Right atrium auricular region (tissue), 2 donors: ENCODE measurements at places on chromosomes 4 and X.

GRCh38 chr4:73438582-73439215 is 2.7 kb downstream of the AFP start:
- DNase-seq: no peak

GRCh38 chr4:80990851-80991250 is 39.7 kb upstream of the BMP3 start:
- no peak for DNase-seq

DNA sequence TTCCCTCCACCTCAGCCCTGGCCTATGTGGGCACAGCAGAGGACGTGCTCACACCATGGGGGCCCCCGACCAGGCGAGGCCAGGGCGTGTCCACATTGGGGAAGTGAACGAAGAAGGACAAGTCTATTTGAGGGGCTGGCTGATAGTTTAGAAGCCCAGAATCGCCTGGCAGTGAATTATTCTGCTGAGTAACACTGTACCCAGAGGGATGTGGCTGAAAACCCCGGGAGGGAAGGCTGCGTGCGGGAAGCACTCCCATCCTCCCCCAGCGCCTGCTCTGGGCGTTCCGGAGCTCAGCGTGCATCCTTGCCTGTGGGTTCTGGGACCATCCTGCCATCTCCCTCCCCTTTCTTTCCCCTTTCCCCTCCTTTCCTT is 66.6 kb downstream of the TRMT44 start:
- no peak for DNase-seq

- no peak for DNase-seq
These were observed 49.5 kb downstream of the CLDN34 start for GRCh38 chrX:10016519-10017132.

DNA sequence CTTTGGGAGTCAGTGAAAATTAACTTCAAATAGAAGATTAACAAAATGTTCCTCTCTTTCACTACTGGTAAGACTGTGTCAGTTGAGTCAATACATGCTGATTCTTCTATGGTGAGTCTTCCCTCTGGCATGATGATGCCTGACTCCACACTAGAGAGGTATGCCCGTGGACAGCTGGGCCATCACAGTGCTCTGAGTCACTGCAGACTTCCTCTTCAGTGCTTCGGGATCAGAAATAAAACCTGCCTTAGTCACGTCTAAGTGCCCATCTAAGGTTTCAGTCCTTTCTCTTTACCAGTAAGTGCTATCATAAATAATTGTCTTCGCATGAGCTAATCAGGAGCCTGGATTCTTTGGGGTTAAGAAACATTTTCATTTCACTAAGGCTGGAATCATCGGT is 1.6 kb upstream of the ASB5 start:
- no peak for DNase-seq

GRCh38 chrX:38006291-38006690 is at the start of gene SYTL5:
Gene SYTL5, plus strand, starts transcription at chrX:38006553. Its CDS starts 27,337 bp downstream, at chrX:38033890.
- no peak for DNase-seq

DNA sequence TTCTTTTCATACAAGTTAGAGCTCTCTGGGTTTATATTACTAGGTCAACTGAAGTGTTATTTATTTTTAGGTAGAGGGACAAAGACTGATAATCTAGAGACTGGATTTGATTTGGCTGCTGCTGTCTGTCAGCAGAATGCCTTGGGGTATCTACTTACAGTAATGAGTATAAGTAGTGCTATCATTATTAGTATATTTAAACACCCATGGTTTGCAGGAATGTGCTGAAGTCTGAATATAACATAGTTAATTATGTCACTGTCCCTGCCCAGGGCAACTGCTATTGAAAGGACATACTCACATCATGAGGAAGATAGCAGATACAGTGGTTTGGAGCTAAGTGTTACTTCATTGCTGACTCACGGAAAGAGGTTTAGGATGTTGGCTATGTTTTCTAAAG is 76.2 kb downstream of the PRRG1 start:
- no peak for DNase-seq

DNA sequence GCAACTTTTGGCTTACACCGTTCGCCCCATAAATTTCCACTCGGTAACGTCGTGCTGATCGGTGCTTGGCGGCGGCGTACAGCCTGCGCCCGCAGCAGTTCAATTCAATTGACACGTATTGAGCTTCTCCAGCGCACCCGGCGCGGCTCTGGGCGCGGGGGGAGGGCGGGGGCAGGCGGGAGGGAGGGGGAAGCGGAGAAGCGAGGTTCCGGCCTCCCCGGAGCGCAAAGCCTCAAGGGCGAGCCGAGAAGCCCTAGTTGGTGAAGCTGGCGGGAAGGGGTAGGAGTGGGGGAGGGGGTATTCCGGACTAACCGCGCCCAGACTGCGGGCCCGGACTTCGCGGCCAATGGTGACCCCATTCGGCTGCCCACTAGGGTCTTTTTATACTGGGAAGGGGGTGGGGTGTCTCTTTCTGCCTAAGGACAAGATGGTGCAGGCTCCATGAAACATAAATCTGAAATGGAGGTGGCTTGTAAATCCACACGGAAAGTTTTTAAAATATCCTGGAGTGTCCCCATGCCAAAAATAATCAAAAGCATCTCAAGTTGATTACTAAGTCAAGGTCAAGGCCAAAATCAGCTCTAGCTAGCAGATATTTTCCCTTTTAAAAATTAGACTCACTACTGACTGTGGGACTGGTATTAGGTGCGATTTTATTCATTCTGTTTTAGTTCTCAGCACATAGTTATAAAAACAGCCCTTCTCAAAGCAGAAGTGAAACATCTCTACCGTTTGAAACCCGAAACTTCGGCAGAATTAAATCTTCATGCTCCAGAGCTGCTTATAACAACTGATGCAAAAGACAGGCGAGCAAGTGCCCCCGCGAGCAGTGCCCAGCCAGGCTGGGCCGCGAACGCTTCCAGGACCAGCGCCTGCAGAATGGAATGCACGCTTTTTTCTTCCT is 1.5 kb upstream of the BCOR start:
- DNase-seq: no peak

DNA sequence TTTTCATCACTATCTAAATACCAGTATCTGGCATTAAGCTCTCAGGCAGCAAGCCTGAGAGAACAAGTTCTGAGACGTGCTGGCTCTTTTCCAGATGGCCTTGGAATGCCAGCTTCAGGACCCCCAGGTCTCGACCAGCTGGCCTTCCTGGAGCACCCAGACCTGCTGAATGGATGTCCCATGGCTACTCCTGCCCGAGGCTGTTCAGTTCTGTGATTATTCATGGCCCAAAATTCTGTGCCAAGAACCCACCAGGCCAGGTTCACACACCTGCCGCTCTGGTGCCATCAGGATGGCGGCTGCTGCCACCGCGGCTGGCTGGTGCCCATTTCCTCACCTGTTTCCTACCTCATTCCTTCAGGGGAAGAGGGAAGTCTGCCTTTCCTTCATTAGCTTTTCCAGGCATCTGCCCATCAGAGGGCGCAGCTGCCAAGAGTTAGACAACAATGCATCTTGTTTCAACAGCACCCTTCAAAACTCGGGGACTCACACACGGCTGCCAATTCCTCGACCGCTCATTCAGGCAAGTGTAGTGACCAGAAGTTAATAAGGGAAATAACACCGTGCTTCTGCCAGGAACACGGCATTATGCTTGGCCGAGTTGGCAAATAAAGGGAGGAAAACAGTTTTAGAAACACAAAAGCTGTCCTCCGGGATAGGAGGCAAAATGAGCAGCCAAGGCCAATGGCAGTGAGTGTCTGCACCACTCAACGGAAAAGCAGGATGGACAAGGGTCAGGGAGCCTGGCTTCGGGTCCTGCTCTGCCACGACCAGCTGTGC is 173.8 kb downstream of the NSUN7 start:
- no peak for DNase-seq

DNA sequence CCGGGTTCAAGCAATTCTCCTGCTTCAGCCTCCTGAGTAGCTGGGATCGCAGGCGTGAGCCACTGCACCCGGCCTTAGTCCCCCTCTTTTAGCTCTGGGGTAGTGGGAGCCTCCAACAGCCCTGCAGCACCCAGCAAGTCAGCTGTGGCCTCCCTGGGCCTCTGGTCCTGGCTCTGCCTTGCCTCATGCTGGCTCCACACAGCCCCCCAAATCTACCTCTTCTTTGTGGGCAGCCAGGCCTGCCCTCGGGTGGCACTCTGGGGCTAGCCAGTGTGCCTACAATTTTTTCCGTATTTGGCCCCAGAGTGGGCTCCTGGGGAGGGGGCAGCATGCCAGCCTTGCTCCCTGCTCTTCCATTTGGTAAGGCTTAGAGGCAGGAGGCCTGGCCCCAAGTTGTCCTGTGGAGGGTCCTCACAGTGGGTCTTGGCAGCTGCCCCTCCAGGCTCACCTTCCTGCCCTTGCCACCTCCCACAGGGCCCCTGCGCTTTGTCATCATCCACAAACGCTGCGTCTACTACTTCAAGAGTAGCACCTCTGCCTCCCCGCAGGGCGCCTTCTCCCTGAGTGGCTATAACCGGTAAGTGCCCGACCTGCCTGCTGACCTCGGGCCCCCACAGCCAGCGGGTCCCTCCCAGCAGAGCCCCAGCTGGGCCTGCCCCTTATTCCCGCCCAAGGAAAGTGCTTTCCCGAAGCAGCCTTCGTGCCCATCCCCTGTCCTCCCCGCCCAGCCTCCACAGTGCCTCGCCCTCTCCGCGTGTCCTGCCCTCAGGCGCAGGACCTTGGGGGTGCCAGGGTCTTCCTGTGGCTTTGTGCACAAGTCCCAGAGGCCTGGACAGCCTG is 21.0 kb upstream of the ADD1 start:
- DNase-seq: no peak

- no peak for DNase-seq
These were observed 233.8 kb downstream of the FRMPD4 start for GRCh38 chrX:12372111-12372510.

DNA sequence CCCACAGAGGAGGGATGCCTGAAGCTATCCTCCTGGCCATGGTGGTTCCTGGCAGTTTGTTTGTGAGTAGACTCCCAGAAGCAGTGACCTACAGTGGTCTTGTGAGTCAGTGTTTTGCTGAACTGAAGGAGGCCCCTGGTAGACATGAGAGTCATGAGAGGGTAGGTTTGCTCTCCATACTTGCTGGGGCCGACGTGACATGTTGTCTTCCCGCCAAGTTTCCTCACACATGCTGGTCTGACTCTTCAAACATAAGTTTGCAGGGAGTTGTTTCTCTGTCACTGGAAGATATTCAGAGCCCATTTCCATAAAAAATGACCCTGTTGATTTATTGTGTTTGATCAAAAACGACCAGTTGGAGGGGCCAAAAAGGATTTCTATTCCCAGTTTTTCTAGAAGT is 131.1 kb upstream of the SCML1 start:
- no peak for DNase-seq
